ENCODE measurements at places on chromosomes 5 and 9.

GRCh38 chr5:160357394-160357793 is 13.0 kb downstream of the C1QTNF2 start:
- no peak for DNase-seq

DNA sequence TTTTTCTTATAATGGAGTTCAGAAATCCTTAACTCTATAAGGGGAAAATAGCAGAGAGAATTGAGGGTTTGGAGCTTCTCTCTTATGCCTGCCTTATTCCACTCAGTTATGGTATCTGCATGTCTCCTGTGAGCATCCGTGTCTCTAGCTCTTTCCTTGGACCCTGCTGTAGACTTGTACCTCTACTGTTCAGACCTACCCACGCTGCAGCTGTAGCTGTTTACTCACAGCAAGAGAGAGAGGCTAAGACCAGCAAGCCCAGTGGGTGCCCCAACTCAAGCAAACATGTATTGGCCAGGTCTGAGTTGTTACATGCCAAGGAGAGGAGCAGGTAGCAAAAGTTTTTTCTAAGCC is 7.1 kb upstream of the PCSK1 start:
- no peak for DNase-seq

DNA sequence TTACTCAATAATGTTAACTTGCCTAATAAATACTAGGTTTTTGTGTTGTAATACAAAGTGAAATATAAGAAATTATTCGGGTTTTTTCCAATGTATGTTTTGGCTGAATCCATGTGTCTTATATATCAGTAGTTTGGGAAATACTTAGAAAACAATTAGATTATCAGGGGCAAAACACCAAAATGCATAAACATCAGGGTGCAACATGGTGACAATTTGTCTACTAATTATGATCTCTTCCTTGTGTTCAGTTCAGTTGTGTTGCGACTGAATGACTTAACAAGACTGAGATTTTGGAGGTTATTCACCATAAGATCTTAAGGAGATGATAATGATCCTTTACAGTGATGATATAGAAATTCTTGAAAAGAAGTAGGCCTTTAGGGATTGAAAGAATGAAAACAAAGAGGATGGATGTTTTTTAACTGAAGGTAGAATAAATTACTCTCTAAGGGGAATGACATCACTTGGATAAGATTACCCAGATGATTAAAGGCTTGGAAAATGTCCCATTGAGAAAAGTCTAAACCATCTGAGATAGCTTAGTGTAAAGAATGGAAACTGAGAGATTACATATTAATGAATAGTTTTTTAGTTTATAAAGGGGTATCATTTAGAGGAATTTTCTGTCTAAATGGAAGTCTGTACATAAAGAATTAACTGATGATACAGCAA is 415.8 kb downstream of the SPATA31D1 start:
- no peak for DNase-seq

DNA sequence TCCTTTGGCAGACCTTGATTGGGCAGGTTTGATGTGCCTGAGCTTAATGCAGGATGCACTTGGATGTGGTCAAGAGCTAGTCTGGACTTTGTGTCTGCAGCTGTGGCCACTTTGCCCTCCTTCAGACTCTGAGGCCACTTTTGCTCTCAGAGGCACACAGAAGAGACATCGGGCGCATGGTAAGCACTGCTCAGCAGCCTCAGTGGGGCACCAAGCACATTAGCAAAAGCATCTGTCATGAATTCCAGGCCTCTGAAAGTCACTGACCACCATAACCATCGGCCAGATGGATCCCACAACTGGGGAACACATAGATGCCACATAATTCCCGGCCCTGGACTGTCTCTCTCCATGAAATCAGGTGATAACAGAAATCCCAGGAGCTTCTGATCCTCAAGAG is 34.3 kb upstream of the ZNF782 start:
- no peak for DNase-seq

- DNase-seq: no peak
Measured at GRCh38 chr5:173672891-173673290, 56.4 kb upstream of the BOD1 start.

- no peak for DNase-seq
Measured at GRCh38 chr9:118532592-118532991, 828.4 kb downstream of the TLR4 start.

- no peak for DNase-seq
Measured at GRCh38 chr9:88464851-88465250, 70.1 kb upstream of the NXNL2 start.

- no peak for DNase-seq
Measured at GRCh38 chr9:98990181-98990870, 46.6 kb downstream of the COL15A1 start.

DNA sequence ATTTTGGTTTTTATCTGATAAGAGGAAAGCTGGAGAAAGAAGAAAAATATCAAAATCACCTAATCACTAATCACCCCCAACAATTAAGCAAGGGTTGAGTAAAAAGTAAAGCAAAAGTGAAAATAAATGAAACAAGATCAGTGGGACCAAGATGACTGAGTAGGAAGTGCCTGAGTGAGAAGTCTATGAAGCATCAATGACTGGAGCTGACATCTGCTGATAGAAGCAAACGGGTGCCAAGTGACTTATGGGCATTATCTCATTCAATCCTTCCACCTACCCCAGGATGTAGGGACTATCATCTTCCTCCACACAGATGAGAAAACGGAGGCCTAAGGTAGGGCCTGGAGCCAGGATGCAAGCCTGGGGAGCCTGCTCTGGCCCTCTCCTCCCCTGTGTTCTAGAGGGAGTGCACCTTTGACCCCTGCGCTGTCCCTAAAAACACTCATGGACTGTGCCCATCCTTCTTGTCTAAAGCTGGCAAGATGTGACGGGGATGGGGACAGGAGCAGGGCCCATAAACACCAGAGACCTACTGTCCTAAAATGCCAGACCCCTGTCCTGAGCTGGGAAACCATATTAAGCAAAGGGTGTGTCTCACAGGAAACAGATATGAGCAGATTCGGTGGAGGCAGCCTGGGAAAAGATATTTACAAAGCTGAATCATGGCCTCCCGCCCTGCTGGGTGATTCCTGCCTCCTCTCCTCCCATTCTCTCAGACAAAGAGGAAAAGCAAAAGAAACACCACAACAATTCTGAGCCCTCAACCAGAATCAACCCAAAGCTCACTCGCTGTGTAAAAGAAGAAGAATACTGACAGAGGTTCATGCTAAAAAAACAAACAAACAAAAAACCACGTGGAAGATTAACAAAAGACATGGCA is 116.0 kb downstream of the AUH start:
- no peak for DNase-seq

DNA sequence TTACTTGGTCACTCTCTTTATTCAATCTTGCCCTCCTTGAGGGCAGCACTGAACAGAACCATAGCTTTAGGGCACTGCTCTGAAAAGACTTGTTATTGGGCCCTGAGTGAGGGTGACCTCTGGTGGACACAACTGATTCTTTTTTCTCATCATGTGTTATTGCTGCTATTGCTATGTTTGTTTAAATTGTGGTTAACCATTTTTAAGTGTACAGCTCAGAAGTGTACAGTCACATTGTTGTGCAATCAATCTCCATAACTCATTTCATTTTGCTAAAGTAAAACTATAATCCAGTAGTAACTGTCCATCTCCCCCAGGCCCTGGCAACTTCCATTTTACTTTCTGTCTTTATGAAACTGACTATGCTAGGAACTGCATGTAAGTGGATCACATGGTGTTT is 351.1 kb upstream of the RIOK2 start:
- DNase-seq: no peak

DNA sequence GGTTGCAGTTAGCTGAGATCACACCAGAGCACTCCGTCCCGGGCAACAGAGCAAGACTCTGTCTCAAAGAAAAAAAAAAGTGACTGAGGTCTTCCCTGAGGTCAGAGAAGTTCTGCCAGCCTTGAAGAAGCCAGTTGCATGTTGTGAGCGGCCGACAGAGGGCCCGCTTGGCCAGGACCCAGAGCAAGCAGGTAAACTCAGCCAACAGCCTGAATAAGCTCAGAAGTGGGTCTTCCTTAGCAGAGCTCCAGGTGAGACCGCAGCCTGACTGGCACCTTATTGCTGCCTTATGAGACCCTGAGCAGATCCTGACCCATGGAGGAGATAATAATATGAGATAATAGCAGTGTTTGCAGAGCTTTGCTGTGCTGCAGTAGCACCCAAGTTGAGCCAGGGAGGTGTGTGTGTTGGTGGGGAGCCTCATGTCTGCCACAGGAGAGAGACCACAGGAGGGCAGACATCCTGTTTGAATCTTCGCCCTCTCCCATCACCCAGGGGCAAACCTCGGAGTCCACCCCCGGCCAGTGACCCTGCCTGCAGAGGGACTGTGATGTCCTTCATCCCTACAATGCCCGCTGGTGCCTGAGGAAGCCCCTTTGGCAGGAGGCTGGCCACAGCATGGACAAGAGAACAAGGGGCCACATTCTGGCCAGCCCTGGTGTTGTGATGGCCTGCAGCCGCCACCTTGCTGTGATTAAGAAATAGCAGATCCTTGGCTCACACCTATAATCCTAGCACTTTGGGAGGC is 10.8 kb upstream of the BARX1 start:
- no peak for DNase-seq

DNA sequence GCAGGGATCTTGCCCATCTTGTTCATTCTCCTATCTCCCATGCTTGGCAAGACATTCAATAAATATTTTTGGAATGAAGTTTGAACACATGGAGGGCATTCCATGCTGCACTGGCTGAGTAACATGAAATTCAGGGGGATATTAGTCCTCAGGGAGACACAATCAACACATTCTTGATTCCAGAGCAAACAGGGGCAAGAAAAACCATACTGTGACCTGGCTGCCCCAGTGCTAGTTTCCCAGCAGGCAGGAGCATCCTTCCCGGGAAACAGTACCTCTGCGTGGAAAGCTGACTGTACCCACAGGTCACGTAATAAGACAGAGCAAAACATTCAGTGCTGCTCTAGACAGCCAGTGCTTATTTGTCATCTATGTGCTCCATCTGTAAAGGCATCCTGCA is 66.3 kb upstream of the SPOCK1 start:
- DNase-seq: no peak

DNA sequence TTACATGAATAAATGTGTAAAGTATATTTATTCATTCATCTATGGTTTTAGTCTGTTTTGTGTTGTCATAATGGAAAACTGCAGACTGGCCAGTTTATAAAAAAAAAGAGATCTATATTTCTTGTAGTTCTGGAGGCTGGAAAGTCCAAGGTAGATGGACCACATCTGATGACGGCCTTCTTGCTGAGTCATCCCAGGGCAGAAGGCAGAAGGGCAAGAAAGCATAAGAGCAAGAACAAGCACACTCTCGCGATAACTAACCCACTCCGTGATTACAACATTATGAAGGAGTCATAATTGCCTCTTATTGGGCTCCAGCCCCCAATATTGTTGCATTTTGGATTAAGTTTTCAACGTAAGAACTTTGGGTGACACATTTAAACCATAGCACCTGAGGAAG is 180.4 kb upstream of the DAB2 start:
- DNase-seq: no peak
